ENCODE measurements at places on chromosomes 11 and 22.
A peak's percentile ranks its signal among the peaks of the same experiment; 100 is the strongest.

DNA sequence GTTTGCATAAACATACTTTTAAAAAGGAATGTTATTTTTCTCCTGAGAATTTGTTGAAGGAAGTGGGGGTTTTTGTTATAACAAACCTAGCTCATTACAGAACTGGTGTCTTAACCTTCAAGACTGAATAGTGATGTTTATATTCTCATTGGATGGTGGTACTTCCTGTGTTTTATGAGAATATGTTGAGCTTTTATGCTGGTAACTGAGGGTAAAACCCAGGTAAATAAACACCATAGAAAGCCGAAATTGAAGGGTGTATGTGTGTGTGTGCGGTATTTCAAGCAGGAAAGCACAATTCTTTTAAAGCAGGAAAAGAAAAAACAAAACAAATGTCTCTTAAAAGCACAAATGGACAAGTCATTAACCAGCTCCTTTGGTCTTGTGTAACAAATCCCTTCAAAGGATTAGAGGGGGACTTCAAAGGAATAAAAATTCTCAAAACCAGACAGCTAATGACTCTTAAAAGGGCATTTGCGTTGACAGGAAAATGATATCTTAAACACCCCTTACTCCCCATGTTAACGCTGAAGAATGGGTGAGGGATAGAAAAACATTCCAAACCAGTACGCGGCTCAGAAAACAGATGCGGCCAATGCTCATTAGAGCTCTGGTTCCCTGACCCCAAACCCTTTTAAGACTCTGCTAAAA, 23.8 kb downstream of the LMO2 start:
- DNase-seq = no peak

- DNase-seq = no peak
These were observed 2.5 kb downstream of the USP18 start for GRCh38 chr22:18152519-18152918.

DNA sequence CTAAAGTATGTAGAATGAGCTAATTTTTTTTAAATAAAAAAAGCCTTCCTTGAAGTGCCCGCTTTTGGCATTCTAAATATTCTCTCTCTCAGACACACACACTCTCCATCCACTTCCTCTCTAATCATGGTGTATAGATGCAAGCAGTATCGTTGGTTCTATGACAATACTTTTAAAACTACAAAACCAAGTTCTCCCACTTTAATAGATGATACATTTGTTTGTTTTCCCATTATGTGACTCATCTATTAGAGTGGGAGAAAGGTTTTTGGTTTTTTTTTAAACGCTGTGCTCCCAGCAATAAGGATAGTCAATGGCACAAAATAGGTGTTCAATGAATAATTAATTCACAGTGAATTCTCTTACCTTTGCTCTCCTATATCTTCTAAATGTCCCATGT, 44.6 kb downstream of the FZD4 start:
- DNase-seq = no peak

GRCh38 chr11:129412494-129412893, 36.8 kb downstream of the BARX2 start:
- DNase-seq = no peak

DNA sequence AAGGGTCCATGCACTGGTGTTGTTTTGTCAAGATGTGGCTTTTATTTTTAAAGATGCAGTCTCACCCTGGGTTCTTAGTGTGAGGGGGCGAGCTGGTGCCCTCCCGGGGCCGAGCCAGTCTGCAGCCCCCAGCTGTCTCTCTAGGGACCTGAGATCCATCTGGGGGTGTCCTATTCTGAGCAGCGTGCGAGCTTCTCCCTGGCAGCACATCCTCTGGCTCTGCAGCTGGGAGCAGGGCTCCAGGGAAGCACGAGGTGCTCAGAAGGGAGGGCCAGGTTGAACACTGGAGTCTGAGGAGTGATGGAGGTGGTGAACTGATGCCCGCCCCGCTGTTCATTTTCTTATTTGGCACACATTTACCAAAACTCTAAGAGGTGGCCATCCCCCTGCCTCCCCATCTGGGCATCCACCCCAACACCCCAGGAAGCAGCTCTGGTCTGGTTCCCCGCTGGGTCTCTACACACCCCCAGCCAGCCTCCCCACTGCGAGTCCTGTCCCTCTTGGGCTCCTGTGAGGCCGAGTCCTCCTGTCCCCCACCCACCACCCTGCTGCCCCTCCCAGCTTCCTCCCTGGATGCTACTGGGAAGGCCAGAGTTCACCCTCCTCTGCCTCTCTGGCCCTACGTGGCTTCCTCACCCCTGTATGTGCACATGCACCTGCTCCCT, 956.4 kb downstream of the BRD1 start:
- no peak for DNase-seq

GRCh38 chr11:120675171-120675570, 163.6 kb downstream of the GRIK4 start:
- DNase-seq = no peak

DNA sequence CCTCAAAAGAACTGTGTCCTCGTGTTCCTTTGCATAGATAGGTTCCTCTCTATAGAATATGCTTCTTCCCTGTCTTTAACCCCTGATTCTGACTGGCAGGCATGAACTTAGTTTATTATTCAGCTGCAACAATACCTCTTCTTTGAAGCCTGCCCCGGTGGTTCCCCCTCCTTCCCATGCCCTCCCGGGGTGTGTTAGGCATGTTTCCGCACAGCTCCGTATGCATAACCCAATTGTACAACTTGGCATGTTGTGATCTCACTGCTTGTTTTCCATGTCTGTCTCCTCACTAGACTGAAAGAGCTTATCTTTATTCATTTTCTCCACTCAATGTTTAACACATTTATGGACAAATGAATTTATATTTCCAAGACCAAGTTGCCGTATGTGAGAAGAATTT, 72.6 kb downstream of the DEPDC5 start:
- no peak for DNase-seq

DNA sequence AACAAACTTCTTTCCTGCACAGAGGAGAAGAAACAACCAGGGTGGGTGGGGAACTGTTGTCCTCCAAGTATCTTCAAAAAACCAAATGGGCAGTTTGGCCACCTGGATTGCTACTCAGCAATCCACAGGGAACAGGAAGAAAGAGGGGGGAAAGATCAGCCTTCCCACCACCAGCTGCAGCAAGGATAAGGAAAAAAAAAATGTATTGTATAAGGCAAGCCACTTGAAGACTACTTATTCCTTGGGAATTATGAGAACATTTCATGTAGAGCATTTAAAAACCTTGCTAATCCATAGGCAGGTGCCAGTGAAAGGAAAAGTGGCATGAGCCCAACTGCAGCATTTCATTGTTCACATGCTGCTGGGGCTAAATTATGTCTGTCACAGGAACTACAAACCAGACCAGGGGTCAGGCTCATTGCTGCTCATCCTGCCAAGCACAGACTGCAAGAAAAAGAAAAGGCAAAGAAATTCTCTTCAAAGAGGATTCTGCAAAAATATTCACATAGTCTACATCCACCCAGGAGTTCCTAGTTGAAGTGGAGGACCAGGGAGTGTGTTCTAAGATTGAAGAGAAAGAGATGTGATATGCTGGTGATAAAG, 2.2 kb downstream of the RAB30 start:
- no peak for DNase-seq

- DNase-seq = no peak
These were observed 4.4 kb downstream of the TP53I11 start for GRCh38 chr11:44946263-44946662.

DNA sequence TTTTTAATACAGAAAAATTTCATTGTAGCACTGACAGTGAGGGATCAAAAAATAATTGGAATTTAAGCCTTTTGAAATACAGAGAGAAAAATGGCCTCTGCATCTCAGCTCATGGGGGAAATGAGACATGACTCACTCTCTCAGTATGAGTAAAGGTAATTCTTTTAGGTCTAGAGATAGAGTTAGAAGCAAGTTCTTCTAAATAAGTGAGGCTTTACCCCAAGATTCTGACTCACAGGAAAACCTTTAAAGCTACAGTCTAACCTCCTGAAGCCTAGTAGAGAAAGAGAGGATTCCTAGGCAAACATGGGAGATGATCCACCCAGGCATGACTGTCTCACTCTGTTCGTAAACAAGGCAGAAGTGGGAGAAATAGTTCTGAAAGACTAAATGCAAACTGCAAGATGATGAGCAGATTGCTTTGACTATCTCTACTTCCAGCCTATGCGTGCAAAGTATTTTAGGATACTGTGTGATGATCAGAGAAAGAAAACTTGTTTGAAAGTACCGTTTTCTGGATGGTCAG, 1003.3 kb upstream of the CCDC90B start:
- DNase-seq = no peak

DNA sequence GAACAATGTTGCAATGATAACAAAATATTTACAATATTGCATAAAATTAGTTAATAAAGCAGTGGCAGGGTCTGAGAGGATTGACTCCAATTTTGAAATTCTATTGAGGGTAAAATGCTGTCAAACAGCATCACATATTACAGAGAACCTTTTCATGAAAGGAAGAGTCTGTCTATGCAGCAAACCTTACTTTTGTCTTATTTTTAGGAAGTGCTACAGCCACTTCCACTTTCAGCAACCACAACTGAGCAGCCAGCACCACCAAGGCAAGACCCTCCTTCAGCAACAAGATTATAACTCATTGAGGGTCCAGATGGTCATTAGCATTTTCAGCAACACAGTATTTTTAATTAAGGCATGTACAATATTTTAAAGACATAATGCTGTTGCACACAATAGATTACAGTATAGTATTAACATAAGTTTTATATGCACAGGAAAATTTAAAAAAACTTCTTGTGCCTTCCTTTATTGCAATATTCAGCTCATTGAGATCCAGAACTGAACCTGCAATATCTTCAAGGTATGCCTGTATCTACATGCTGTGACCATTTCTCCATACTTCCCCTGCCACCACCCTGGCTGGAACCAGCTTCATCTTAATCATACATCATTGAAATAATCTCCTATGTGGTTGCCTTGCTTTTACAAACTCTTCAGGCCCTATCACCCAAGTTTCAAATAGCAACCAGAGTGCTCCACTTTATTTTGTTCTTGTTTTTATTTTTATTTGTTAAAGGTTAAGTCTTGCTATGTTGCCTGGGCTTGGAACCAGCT, 711.2 kb downstream of the KCNA4 start:
- DNase-seq = no peak

DNA sequence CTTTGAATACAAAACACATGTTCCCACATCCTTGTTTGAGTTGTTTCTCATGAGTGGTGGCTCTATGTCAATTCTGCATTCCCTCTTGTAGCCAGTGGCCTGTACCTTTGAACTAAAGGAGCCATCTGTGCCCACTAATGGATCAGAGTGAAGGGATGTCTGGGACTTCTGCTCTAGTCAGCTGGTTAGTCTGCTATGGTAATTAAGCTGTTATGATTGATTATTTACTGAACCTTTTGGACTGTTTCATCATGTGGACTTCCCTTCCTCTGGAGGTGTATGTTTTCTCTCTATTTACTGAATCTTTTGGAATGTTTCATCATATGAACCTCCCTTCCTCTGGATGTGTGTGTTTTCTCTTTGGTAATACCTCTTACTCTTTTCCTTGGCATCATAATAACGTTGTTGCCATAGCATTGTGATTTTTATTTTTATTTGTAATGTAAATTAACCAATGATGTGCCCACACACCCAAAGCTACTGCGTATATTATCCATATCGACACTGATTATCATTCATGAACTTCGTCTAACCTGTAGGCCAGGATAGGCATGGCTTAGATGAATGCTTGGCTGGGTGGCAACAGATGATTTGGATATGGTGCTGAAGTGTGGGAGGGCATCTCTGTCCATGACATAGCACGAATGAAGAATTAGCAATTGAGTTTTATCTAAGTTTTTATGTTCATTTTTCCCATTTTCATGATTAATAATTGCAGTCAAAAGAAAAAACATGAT, 112.3 kb upstream of the SORL1-AS1 start:
- DNase-seq = no peak

GRCh38 chr22:45905326-45905923, 71.5 kb downstream of the WNT7B start:
- DNase-seq = no peak

- no peak for DNase-seq
These were observed 40.8 kb upstream of the GALNT18 start for GRCh38 chr11:11662578-11662977.

GRCh38 chr11:70755410-70756158, 357.3 kb downstream of the CTTN start:
- peak; percentile 13 for DNase-seq

- DNase-seq = no peak
These were observed 67.5 kb upstream of the NNMT start for GRCh38 chr11:114228435-114229411.

DNA sequence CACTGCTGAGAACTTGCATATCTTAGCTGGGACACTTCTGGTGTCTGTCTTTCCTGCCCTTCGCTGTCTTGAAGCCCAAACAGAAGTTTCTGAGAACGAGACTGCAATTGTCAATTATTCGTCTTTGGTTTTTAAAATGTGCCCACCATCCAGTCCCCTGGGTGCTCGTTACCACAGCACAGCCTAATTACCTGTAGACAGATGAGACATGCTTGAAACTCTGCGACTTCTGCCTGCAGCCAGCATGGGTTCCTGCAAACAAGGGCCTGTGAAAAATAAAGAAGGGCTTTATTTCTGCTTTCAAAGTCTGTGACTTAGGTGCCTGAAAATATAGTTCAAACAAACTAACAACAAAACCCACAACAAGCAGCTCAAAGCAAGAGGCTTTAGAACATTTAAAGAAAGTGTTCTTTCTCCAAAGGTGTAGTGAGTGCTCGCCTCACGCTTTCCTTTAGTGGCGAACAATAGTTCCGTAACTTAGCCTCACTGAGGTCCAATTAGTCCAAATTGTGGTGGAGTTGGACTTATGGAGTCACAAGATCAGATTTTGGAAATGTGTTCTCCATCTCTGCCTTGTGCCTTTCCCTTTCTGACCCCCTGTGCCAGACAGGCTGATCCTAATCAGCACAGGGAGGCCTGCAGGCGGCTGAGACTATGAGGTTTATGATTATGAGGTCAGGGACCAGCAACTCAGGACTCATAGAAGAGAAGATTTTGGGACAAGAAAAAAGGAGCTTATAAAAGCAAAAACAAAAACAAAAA, 20.4 kb upstream of the GRAMD1B start:
- no peak for DNase-seq

DNA sequence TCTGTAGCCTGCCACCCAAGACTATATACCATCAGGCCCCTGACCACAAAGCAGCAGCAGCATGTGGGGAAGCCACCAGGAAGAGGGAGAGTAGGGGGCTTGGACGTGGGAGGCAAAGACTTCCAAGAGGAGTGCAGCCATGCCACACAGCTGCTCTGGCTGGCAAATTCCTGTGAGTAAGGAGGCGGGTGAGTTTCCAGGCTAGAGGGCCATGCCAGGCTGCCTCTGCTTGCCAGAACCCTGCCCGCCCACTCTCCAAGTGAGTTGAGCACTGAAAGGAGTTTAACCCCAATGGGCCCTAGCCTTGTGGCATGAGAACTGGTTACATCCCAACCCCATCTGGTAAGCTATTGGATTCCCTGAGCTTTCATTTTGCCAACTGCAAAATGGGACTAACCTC, 4.7 kb upstream of the DGAT2 start:
- no peak for DNase-seq

Data from activated T-helper 1 cell treated with Interleukin-2 at 50 U/mL for 16 hours (primary cell).